ENCODE measurements at places on chromosomes 4 and X.

DNA sequence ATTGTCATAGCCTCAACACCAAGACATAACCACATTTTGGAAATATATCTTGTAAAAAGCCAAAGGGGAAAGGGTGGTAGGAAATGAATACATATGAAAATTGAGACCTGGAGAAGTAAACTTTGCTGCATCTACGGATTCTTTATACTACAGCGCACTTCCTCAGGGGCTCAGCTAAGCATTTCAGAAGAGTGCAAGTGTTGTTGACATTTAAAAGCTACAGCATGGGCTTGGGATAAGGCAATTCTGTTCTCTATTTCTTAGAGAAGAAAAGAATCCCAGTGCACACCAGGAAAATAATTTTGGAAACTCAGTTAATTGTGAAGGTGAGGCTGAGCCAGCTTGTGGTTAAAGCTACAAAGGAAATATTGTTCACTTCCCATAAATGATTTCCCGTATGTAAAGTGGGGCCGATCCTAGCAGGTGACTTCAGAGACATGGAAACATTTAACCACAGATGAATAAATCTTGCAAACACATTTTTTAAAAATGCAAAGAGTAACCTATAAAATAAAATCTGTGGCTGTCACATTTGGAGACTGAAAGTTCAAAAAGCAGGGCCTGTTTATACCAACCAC is 12.6 kb upstream of the GBA3 start:
- no peak for ATAC-seq

DNA sequence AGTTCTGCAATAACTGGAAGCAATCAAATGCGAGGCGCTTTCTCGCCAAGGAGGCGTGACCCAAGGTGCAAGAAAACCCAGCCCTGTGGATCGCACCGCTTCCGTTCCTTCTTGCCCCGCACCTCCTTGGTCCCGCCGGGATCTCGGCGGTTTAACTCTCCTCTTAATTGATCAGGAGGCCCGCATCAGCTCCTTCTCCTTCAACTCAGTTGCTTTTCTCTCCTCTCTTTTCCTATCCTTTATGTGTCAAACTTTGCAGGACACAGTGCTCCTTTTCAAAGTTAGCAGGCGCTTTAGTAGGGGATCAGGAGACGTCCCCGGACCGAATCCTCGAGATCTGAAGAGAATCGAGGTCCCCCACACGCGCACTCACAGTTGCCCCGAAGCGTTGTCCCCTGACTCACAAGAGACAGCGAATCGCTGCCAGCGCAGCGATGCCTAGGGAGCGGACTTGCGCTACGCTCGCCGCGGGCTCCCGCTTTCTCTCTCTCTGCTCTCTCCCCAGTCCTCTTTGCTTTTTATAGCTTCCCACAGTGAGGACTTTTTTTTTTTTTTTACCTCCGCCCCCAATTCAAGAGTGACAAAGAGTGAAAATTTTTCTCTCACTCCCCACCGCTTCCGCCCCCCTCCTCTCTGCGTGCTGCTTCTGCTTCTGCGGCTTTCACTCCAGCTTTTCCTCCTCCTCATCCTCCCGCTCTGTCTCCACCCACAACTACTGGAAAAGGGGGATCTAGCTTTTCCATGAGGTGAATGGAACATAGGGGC is at the start of gene DKK2:
TSS of gene DKK2 (minus strand) at position 495 of the 765 bp plus-strand sequence. CDS start 722 bp downstream, outside the sequence.
- no peak for ATAC-seq

- ATAC-seq, result no peak
Observed at GRCh38 chr4:51885363-51885762, 42.4 kb downstream of the DCUN1D4 start.

DNA sequence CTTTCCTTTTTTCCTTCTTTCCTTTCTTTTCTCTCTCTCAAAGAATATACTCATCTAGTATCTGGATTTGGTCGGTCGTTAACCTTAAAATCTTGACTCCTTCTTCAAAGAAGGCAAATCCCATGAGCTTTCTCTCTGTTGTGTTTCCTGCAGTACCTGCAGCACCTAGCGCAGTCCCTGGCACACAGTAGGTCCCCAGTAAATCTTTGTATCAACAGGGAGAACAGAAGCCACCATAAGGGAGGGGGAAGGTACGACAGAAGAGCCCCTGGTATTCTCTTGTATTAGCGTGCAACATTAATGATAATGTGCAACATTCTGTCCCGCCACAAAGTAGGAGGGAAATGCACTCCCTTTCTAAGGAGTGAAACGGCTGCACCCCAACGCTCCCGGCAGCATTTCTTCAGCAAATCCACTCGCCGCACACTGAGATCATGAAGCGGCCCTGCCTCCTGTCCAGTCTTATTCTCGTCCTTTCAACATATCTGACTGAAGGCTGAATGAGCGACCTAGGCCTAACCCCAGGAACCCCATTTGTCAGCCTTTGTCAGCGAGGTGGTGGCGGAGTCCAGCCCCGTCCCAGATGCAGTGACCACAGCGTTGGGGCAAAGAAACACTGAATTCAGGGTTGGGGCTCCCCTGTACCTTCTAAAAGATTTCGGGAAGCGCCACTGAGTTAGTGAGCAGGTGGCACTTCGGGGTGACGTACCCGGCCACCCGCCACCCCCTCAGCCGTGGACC is 133.7 kb downstream of the AMELX start:
- ATAC-seq, result no peak

DNA sequence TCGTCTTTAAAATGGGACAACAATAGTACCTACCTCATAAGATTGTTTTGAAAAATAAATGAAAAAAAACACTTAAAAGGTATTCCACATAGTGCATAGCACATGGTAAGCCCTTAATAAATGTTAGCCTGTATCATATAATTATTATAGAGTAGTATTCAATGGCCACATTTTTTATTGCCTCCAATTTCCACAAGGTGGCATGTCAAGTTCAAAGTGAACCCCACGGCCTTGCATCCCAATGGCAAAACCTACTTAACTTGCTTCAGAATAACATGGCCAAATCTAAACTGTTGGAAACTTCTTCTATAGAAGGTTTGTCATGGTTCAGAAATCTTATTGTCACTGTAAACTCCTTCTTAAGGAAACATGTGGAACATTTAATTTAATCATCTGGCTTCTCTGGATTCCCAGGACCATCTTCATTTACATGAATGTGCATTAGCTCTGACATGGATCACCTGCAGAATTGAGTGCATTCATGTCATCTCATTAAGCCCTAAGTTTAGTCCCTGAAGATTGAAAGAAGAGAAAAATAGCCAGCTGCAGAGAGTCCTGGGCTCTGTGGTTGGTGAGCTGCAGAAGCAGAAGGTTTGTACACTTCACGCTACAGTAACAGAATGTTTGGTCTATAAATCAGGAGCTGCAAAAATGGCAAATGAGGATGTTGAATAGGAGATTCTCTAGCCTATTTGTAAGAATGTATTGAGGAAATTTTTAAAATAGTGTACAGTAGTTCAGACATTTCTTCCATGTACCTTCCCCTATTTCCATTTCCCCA is 61.0 kb downstream of the ANXA3 start:
- no peak for ATAC-seq

- no peak for ATAC-seq
Observed at GRCh38 chrX:76921176-76921575, 493.7 kb downstream of the MAGEE1 start.

GRCh38 chrX:323721-324628 is 5.4 kb upstream of the GTPBP6 start:
- ATAC-seq, result peak; percentile 52

GRCh38 chr4:133759428-133759827 is 442.2 kb downstream of the PABPC4L start:
- ATAC-seq, result no peak

DNA sequence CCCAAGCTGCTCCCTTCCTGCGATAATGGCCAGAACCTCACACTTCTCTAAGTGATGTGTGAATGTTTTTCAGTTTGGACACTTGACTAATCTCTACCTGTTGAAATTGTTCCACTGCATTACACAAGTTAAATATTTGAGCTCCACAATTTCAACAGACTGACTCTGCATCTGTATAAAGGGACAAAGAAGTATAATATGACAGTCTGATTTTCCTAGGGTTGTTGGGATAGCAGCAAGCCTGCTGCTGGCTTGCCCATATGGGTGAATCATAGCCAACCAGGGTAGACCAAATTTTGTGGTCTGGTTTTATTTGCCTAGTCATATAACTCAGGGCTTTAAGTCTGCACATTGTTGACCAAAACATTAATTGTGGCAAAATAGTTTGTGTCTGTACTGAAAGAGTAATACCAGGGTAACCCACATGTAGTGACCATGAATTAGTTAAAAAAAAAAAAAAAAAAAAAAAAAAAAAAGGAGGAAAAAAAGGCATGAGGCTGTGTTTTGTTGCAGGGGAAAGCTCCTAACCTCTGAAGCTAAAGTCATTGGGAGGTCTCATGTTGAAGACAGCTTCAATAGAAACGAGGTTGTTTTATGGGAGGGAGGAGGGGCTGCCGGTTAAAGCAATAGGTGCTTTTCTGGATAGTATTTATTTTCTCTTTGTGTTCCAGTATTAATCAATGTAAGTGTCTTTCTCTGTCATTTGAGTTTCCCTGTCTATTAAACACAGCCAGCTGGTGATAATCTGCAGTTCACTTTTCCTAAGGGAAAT is 534.2 kb downstream of the RAB28 start:
- no peak for ATAC-seq

- ATAC-seq, result no peak
Observed at GRCh38 chr4:40317916-40318658, 17.0 kb upstream of the CHRNA9 start.

GRCh38 chr4:9849538-9849920 is 68.1 kb downstream of the DRD5 start:
- ATAC-seq, result no peak

DNA sequence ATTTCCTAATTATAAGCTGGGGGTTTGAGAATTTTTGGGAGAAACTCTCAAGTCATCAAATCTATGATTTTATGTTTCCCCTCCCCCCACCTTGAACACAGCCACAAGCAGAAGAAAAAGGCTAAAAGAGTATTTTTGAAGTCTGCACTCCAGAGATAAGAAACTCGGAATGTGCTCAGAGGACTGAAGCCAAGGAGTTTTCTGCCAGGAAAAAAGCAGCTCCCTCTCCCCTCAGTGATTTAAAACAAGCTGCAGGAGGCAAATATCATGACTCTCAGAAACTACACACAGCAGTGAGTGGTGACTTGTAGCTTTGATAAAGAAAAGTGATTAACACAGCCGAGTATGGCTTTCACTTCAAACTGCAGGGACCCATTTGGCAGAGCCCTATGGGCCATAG is 800.2 kb upstream of the FTHL17 start:
- ATAC-seq, result no peak

DNA sequence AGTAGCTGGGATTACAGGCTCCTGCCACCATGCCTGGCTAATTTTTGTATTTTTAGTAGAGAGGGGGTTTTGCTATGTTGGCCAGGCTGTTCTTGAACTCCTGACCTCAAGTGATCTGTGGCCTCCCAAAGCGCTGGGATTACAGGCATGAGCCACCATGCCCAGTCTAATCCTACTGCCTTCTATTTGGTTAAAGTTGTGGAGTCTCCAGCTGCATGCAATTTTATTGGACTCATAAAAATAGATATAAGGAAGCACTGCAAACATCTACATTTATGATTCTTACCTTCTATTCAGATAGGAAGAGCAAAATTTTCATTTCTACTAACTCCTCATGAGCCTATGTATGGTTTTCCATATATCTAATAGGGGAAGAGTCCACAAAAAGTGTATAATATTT is 13.7 kb downstream of the RIPPLY1 start:
- ATAC-seq, result no peak

DNA sequence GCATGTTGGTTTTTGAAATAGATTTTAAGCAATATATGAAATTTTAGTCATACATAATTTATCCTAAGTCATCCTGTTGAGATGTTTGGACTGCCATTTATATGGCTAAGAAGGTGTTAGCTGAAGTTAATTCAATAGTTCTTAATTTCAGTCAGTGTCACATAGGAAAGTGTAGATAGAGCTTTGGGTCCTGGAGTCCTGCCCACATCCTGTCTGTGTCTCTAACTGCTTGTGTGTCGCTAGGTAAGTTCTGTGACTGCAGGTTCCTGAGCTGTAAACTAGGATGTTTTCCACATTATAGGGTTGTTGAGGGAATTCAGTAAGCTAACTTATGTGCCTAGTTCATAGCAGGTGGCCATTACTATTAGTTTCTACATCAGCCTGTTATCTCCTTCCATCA is 20.7 kb downstream of the OFD1 start:
- no peak for ATAC-seq

DNA sequence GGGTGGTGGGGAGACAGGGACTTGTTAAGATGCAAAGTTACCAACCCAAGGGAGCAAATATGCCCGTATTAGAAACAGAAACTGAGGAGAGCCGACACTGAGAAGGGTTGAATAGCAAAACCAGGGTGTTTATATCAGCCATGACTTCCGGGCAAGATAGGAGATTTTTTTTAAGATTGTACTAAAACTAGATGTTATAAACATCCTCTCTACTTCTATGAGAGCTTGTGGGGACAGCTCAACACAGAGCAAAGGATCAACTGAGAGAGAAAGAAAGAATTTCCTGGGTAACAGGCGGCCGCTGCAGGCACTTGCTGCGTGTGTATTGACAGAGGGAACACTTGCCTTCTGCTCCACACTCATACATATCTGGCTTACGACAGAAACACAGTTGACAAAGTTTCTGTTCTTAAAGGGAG is 49.1 kb upstream of the FBXW7 start:
- ATAC-seq, result peak; percentile 67

Measured in activated CD4-positive, CD25-positive, alpha-beta regulatory T cell treated with anti-CD3 and anti-CD28 coated beads, Interleukin-2, amount 50 U/mL, for 24 hours (primary cell).